ENCODE measurements at places on chromosomes 2 and 18. TPM values are rescaled to one million over a fixed set of nuclear protein-coding genes. Genes with fewer than 3 reads are reported as not detected.

The NAT8 gene
- total RNA-seq, result not detected

The NEU4 gene
- 0.30 TPM for total RNA-seq

DNA sequence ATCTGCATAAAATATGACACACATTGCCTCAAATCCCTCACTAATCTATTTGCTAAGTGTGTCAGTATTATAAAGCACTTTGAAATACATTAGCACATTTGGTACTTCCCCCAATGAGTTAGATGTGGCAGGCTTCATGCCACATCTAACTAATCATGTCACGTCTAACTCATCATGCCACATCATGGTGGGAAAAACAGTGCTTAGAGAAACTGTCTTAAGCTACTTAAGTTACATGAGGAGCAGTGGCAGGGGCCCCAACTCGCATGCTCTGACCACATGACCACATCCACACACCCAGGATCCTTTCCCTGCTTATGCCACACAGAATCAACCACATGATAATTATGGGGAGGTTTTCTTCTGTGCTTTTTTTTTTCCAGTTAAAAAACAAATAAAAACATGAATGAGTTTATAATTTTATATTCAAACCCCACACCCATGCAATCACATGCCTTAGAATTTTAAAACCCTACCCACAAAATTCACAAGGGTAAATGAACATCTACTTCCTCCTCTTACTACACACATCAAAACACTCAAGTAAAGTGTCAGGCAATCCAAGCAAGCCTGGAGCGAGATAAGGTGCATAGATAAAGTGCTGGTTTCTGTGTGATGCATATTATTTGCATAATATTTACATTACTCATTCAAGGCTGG lies 1.6 kb downstream of the ABCA12 start:
- DNase-seq, result no peak

The ARID5A gene
- 16.2 TPM for total RNA-seq

DNA sequence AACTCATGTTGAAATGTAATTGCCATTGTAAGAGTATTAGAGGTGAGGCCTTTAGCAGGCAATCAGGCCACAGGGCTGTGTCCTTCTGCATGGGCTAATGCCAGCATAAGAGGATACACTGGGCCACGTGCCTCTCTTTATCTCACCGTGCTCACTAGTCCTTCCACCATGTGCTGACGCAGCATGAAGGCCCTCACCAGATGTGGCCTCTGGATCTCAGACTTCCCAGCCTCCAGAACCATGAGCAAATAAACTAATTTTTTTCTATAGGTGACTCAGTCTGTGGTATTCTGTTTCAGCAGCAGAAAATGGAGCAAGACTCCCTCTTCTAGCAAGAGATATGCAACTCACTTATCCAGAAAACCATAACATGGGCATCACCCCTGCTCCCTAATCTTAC lies 149.7 kb upstream of the ZNF236 start:
- DNase-seq, result no peak

Measured in skin of body (tissue), 3 donors.